CD4-positive, alpha-beta T cell treated with Interleukin-1 beta for 1 hour (primary cell): ENCODE measurements at places on chromosomes 12 and 14.

- peak; percentile 43 for DNase-seq
Measured at GRCh38 chr12:7142056-7142644, 12.0 kb downstream of the CLSTN3 start.

- DNase-seq = no peak
Measured at GRCh38 chr14:66291756-66292155, 194.4 kb upstream of the CCDC196 start.

GRCh38 chr12:71139153-71139735 is 18.6 kb downstream of the TSPAN8 start:
- DNase-seq = no peak

DNA sequence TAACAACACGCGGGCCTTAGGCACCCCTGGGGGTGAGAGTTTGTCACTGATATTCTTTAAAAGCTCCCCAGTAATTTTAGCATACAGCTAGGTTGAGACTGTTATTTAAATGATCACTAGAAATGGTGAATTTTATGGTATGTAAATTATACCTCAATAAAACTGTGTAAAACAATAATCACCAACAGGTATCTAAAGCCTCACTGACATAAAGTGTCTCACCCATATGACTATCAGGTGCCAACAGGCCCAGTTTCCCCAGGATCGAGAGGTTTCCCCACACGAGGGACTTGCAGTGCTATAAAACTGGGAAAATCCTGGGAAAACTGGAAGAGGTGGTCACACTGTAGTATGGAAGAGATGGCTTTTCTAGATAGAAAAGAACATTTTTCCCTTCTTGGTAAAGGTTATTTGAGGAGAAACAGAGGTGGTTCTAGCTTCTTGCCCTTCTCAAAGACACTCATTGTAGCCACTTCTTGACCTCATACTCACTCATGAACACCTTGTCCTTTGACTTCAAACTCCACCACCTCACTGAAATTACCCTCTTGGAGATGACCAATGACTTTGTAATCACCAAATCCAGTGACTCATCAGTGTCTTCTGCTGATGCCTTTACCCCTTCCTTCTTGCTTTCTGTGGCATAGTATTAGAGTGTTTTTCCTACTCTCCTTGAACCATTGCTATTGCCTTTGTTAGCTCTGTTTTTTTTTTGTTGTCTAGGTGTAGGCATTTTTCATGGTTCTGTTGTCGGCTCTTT is 24.8 kb upstream of the NUBPL start:
- DNase-seq = no peak

- no peak for DNase-seq
Measured at GRCh38 chr12:87801860-87802720, 227.1 kb downstream of the C12orf50 start.
